ENCODE measurements at places on chromosomes 3 and 15.

- no peak for DNase-seq
Observed at GRCh38 chr15:78790027-78790426, 21.2 kb downstream of the ADAMTS7 start.

- DNase-seq = no peak
Observed at GRCh38 chr15:47500842-47501241, 216.5 kb upstream of the SEMA6D start.

DNA sequence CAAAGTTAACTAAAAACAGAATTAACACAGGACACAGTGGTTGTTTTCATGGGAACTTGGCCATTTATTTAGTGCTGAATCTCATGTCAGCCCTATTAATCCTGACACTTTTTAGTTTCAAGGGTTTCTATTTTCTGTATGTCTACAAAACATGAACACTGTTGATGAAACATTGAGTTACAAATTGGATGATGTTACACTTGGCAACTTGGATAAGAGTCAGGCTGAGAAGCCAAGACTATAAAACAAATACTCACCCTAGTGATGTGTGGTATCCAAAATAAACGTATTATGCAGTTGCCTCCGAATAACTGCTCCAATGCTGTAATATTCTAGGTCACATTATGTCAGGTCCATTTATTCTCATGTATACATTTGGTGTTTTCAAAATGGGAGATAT lies 349.6 kb downstream of the ZIC1 start:
- no peak for DNase-seq

- no peak for DNase-seq
Observed at GRCh38 chr15:26630857-26631256, 142.0 kb downstream of the GABRB3 start.

GRCh38 chr15:96599268-96599667 lies 268.8 kb downstream of the NR2F2 start:
- no peak for DNase-seq

DNA sequence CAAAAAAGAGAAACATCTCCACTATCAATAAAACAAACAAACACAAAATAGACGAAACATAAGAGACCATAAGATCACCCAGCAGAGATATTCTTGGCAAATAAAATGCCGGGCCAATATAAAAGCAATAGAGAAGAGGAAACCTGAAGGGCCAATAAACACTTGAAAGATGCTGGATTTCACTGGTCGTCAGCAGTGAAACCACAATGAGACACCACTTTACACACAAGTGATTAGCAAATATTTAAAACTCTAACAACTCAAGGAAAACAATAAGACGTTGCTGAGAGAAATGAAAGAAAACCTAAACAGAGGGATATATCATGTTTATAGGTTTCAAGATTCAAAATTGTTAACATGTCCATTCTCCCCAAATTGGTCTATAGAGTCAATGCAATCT lies 148.5 kb downstream of the WDR76 start:
- DNase-seq = no peak

DNA sequence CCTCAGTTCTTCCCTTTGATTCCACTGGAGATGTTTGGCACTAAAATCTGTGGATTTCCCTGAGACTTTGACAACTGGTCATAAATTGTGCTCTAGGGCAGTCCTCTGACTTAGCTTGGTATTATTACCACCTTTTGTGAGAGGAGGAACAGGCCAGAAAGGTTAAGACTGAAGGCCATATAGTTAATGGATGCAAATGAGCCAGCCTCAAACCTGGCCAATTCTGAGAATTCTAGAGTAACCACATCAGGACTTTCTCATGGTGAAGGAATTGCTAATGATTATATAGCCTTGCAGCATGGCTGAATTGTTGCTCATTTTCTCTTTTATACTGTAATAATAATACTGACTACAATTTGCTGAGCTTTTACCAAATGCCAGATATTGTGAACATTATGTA lies 162.5 kb downstream of the CADPS start:
- DNase-seq = no peak

- no peak for DNase-seq
Observed at GRCh38 chr3:105431200-105431599, 64.5 kb downstream of the ALCAM start.

DNA sequence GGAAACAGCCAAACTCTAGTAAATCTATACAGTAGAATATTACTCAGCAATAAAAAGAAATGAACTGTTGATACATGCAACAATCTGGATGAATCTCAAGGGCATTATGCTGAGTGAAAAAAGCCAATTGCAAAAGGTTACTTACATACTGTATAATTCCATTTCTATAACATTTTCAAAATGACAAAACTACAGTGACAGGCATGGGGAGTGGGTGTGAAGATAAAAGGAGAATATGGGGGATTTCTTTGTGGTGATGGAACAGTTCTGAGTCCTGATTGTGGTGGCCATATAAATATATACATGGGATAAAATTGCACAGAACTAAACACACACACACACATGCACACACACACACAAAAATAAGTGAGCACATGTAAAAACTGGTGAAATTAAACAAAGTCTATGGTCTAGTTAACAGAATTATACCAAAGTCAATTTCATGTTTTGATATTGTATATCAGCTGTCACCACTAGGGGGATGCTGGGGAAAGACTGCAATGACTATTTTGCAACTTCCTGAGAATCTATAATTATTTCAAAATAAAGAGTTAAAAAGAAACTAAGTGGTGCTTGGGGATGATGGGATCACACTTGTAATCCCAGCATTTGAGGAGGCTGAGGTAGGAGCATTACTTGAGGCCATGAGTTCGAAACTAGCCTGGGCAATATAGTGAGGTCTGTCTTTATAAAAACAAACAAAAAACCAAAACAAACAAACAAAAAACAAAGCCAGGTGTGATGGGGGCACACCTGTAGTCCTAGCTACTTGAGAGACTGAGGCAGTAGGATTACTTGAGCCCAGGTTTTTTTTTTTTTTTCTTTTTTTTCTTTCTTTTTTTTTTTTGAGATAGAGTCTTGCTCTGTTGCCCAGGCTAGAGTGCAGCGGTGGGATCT lies 66.0 kb downstream of the SPTSSB start:
- DNase-seq = peak; percentile 19

Measured in erythroblast (primary cell).